ENCODE measurements at places on chromosomes 16 and 17.
A peak's percentile ranks its signal among the peaks of the same experiment; 100 is the strongest.

GRCh38 chr16:59632276-59632855 is 898.2 kb upstream of the GOT2 start:
- no peak for DNase-seq

- no peak for DNase-seq
These were observed 148.7 kb downstream of the FTO start for GRCh38 chr16:53852678-53853077.

DNA sequence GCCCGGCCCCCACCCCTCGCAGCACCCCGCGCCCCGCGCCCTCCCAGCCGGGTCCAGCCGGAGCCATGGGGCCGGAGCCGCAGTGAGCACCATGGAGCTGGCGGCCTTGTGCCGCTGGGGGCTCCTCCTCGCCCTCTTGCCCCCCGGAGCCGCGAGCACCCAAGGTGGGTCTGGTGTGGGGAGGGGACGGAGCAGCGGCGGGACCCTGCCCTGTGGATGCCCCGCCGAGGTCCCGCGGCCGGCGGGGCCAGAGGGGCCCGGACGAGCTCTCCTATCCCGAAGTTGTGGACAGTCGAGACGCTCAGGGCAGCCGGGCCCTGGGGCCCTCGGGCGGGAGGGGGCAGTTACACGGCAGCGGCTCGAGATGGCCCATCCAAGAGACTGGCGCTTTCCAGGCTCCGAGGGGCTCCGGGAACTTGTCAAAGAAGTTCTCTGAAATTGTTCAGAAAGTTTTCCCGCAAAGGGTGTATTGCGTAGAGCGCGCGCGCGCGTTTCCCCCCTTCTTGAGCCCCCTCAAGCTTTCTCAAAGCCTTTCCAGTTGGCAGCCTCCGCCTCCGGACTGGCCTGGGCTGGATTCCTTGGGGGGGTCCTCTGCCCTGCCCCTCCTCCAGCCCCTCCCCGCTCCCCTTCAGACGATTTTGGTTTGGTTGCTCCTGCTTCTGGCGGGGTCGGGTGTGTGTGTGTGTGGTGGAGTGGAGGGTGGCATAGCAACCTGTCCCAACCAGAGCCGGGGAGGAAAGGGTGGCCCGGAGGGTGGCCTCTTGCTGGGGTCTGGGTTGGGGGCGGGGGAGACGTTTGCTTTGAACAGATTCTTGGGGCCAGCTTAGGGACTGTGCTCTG is 504 bp downstream of the ERBB2 start:
- DNase-seq: peak; percentile 46

GRCh38 chr17:12597895-12598294 is 67.8 kb upstream of the MYOCD start:
- no peak for DNase-seq

- DNase-seq: no peak
These were observed 60.2 kb downstream of the CCDC182 start for GRCh38 chr17:57684711-57685498.

DNA sequence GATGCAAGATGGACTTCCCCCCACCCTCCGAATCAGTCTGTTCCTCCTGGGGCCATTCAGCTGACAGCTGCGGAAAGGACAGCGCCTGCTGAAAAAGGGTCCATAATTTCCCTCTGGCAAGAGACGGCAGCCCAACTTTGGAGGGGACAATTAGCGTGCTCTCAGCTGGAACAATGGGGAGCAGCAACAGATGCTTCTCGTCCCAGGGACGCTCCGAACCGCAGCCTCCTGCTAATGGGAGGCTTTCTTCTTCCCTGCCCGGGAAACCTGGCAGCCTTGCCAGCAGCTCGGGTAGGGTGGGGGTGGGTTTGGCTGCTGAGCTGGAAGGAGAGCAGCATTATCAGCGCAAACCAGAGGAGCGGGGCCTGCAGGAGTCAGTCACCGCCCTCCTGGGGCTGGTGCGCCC is 500.0 kb upstream of the SALL1 start:
- DNase-seq: no peak

- DNase-seq: peak; percentile 69
These were observed 27.3 kb downstream of the SLFN11 start for GRCh38 chr17:35345926-35346771.

DNA sequence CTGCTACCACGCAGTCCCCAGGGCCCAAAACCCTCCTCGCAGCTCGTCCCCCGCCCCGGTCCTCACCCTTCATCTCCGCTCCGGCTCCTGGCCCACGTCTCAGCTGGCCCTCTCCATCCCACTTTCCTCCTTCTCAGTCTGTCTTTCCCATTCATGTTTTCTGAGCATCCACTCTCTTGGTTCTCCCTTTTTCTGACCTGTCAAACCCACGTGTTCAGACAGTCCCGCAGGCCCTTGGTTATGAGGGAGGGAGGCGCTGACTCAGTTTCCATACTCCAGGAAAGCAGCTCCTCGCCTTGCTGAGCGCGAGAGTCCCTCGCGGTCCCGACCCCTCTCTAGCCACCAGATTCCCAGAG is 392 bp upstream of the HID1 start:
- no peak for DNase-seq

GRCh38 chr16:20798364-20798763 is 7.9 kb downstream of the ERI2 start:
- DNase-seq: no peak
